ENCODE measurements at places on chromosomes 11 and 22. TPM values are rescaled to one million over a fixed set of nuclear protein-coding genes. Genes with fewer than 3 reads are reported as not detected.

ACR gene
- not detected for total RNA-seq

MMP7 gene
- total RNA-seq: not detected

DNA sequence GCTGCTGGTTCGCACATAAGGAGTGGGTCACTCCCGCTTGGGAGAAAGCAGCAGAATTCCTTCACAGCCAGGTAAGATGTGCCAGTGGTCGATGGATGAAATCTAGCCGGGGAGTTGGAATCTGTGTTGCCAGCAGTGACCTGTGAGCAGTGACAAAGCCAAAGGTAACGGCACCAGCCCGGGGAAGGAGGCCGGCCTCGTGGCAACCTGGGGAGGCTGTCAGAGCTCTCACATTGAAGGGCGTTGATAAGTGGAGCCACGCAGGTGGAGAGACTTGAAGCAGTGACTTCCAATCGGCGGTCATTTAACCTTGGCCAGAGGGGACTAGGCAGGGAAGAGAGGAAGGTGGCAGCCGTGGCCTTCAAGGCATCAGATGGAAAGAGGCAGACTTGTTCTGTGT is 58.8 kb downstream of the ARHGAP8 start:
- no peak for DNase-seq

PATE4 gene
- total RNA-seq: not detected

- DNase-seq: no peak
Observed at GRCh38 chr11:74506823-74507222, 13.3 kb upstream of the LIPT2 start.

DNA sequence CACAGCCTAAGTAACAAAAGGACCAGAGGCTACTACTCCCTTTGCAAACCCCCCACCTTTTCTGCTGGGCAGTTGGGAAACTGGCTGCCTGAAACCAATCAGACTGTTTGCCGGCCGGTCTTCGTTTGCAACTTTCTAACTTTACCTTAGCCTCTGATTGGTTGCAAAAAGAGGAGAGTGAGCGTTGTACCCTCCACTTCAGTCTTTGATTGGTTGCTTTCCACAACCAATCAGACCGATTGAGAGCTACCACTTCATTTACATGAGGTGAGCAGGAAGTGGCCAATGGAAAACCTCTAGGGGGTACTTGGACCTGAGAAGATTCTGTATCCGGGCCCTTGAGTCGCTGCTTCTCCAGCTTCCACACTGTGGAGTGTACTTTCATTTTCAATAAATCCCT is 18.8 kb upstream of the CLNS1A start:
- no peak for DNase-seq

- DNase-seq: no peak
Observed at GRCh38 chr11:69079661-69080256, 31.0 kb downstream of the TPCN2 start.

DNA sequence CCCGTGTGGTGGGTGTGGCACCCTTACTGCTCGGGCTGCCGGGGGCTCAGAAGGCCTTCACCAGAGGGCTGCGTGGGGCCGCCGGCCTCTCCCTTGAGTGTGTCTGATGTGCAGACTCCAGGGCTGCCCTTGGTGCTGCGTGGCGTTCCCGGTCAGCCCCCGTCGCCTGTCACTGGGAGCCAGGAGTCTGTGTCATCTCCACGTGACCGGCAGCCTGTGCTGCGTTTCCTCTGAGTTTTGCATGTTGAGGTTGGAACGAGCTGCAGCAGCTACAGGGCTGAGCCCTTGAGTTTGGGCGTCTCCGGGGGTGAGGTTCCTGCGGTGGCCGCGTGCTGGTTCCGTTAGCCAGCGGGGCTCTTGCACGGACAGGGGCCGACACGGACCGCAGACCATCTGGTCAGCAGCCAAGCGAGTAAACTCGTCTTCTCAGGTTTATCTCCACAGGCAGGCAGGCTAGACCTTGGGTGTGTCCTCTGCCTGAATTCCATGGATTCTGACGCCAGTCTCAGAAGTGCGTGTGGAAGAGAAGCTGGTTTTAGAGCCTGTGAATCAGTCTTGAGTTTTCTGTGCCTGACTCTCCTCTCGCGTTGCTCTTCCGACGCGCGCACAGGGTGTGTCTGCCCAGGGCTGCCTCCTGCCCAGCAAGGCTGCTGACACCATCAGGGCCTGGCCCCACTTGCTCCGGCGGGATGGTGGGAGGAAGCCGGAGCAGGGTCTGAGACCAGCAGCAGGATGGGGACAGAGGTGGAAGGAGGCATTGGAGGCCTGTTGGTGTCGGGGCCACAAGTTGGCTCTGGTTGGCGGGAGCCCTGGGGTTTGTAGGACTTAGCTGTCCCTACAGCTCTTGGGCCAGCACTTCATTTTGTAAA is 10.5 kb downstream of the PTDSS2 start:
- no peak for DNase-seq
